ENCODE measurements at places on chromosomes 12 and 14.

GRCh38 chr12:132561427-132562156 lies 48.8 kb downstream of the LRCOL1 start:
- peak; percentile 13 for DNase-seq

DNA sequence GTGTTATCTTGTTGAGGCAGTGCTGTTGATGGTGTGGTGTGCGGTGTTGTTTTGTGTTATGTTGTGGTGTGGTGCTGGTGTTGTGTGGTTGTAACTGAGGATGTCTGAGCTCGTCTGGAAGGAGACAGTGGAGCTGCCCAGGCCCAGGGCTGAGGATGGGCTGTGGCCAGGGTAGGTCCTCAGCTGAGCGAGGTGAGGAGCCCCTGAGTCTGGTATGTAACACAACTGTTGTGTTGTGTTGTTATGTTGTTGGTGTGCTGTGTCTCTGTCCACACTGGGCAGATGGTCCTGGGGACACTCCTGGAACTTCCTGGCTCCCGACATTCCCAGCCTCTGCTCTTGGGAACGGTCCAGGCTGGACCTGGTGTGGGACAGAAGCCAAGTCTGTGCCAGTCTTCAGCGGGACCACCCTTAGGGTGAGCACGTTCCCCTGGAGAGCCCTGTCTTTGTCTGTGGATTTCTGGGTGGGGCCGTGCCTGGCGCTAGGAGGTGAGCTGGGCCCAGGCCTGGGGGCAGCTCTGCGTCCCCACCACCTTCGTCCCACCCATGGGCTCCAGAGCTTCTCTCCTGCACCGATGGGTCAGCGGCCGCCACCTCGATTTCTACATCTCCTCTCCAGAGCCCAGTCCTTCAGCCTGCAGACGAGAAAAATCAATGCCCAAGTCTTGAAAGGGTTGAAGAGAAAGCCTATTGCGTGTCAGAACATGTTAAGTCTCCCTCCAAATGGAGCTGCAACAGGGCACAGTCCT lies 27.4 kb upstream of the SFSWAP start:
- DNase-seq = no peak

GRCh38 chr14:69754487-69754886 lies 12.5 kb upstream of the SRSF5 start:
- no peak for DNase-seq

DNA sequence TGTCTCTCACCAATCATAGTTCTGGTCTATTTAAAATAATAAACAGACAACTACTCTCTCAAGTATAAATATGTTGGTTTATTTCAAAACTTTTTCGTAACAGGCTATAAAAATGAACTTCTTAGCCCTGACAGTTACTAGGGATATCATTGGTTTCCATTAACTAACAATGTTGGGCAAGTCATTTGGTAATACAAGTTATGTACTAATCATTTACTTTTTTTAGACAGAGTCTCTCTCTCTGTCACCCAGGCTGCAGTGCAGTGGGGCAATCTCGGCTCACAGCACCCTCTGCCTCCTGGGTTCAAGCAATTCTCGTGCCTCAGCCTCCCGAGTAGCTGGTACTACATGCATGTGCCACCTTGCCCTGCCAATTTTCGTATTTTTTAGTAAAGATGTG lies 14.6 kb upstream of the KANSL2 start:
- no peak for DNase-seq

DNA sequence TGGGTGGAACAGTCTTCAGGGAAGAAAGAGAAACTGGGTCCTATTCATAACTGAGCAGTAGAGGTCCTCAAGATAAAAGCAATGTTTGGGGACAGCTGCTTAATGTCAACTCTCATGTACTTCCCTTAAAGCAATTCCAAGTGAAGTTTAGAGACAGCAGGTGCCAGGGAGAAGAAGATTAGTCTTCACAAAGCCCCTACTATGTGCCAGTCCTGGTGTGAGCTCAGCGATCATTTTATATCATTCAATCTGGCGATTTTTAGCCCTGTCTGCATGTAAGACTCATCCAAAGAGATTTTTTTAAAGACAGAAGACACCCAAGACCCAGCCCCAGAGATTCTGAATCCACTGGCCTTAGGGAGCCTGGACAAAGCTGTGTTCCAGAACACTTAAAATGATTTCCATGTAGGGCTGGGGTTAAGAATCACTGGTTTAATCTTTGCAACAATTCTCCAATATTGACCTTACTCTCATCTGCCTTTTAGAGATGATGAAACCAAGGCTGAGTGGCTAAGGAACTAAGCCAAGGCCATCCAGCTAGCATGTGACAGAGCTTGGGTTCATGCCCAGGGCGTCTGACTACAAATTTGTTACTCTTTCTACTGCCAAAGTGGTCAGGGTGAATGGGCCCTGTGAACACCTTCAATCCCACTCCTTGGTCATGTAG lies 404.5 kb upstream of the TBX3 start:
- peak; percentile 20 for DNase-seq

DNA sequence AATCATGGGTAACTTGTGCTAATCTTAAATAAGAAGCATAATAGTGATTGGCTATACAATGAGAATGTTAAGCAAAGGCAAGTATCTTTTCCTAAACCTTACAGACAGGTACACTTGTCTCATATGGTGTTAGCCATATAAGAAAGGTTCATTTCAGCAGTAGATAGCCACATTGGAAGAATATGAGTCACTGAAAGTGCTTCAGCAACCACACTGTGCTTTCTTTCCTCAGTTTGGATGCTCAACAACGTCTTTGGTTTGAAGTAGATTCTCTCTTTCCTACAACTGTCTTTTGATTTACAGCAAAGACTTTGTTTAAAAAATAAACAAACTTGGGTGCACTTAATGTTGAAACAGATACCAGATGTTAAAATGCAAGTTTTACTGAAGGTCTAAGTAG lies 8.9 kb downstream of the DDHD1 start:
- peak; percentile 16 for DNase-seq

DNA sequence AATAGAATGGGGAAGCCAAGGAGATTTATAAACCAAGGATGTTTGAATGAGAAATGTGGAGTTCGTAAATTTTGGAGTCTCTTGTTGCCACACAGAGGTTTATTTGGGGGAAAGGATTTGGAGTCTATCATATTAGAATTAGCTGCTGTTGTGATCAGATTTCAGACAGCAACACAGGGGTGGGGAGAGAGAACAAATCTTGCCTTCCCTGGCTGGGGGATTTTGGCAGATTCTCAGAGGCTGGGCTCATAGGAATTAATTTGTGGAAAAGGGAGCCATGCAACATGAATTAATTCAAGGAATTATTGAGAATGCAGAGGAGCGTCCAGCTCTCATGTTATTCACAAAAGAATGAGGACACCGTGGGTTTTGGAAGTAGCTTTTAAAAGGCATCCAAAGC lies 73.9 kb upstream of the PRMT8 start:
- no peak for DNase-seq

- no peak for DNase-seq
Measured at GRCh38 chr12:29050503-29050902, 98.6 kb upstream of the FAR2 start.

DNA sequence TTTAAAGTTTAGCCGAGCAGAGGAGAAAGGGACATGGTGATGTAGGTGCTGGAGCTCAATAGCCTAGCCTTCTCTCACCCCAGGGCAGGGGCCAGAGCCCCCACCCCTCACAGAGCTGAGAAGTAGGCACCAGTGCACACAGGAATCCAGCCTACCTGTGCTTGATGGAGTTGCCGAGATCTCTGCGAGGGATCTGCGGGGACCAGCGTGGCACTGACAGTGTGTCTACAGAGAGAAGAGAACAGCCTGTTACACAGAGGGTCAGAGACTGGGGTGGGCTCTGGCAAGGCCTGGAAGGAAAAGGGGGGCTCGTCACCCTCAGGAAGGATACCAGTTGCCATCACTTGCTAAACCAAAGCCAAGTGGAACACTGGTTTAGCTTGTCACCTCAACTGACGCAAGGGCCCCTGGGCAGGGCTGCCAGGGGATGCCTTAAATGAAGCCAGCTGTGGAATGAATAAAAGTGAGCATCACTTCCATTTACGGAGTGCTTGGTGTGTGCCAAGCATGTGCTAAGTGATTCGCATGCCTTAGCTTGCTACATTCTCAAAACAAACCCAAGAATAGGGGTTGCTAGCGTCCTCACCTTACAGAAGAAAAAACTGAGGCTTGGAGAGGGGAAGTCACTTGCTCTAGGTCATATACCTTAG lies 220.8 kb upstream of the NOS1 start:
- DNase-seq = peak; percentile 8

DNA sequence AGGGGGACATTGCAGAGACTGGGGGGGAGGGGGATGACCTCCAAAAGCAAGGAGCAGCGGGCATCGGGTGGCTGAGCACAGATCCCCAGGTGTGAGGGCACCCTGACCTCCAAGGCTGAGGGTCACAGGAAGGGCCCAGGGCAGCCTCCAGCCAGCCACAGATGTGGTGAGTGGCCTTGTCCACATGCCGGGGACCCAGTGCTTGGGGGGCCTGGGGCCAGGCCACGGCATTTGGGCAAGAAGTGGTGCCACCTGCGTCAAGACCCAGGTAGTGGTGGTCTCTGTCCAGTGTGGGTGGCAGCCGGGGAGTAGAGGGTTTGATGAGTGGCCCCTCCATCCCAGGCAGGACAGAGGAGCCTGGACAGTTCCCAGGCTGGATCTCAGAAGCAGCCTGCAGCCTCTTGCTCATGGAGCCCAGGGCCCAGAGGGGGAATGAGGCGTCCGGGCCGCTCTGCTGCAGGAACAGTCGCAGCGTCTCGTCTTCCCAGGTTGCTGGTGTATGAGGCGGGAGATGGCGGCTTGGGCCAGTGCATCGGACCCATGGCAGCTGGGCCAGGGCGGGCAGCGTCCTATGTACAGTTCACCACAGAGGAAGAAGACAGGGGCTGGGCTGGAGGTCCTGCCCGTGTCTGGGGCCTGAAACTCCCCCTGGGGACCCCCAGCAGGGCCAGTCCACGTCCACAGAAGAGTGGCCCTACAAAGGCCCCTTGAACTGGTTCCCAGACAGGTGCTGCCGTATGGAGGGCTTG lies 33.5 kb downstream of the CCNK start:
- DNase-seq = no peak

DNA sequence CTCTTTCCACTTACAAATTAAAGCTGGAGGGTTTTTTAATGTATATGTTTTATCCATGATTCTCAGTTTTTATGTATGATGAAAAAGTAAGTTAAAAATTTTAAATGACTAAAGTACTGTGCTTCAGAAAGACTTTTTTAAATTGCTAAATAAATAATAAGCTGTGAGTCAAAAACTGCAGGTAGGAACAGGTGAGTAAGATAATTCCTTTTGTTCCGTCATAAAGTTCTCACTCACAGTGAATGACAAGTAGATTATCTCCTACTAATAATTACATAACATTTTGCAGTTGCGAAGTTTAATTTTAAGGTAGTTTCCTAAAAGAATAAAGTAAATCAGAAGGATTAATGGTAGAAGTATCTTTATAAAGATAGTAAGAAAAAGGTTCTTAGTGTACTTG lies 78.0 kb downstream of the PRKCH start:
- no peak for DNase-seq

DNA sequence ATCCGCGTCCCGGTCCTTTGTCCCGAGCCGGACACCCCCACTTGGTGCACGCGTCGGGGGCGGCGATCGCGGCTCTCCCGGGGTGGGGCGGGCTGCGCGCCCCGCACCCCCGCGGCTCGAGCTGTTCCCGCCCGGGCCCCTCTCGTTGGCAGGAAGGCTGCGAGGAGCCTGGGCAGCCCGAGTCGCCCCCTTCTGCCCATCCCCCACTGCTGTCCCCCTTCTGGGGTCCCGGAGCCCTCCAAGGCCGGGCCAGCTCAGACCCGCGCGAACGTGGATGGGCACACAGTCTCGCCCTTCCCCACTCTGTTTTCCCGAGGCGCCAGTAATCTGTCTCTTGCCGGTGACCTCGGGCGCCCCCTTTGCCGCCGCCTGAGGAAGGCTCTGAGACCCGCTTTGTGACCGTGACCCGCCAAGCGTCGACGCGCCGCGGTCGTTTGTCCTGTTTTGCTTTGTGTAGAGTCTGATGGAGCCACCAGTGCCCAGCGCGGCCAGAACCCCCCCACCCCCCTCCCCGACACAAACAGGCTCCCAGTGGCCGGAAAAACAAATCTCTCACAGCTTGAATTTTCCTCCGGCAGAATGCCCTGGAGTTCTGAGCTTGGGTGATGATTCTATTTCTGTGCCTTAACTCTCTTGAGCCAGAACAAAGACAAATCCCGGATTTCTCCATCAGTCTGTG lies 610 bp downstream of the C14orf132 start:
- DNase-seq = peak; percentile 54

DNA sequence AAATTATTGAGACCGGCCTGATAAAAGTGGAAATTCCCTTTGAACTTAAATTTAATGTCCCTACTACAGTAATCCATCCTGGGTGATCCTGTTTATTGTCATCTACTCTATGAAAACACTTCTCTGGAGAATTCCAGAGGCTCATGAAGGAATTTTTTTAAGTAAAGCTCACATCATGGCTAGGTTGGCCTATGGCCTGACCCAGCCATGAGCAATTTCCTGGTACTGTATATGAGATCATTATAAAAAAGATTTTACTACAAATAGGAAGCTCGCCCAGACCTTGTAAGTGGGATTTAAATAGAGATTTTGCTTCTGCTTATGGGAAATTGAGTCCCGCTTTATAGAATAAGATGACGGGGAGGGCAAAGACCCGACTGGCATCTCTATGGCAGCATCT lies 215.5 kb downstream of the DPF3 start:
- peak; percentile 89 for DNase-seq

DNA sequence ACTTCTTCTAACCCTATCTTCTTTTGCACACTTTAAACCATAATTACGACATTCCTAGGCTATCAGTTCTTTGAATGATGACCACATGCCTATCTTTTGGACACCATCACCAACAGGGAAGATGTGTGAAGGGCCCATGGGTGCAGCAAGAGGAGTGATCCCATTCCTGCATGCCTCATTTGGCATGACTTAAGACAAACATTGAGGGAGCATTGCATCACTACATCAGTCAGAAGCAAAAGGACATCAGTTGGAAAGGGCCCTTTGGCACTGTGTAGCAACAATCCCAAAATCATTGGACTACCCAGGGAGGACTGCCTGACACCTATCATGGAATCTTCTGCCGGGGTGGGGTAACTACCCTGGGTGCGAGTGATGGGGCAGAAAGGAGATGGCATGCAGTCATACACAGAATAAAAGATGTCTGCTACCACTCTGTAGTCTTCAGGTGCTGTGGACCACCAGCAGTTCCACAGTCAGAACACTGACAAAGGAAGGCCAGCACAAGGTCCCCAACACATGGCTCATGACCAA lies 10.7 kb upstream of the TMBIM6 start:
- peak; percentile 33 for DNase-seq

- DNase-seq = no peak
Measured at GRCh38 chr12:102483466-102483865, 3.1 kb upstream of the IGF1 start.

DNA sequence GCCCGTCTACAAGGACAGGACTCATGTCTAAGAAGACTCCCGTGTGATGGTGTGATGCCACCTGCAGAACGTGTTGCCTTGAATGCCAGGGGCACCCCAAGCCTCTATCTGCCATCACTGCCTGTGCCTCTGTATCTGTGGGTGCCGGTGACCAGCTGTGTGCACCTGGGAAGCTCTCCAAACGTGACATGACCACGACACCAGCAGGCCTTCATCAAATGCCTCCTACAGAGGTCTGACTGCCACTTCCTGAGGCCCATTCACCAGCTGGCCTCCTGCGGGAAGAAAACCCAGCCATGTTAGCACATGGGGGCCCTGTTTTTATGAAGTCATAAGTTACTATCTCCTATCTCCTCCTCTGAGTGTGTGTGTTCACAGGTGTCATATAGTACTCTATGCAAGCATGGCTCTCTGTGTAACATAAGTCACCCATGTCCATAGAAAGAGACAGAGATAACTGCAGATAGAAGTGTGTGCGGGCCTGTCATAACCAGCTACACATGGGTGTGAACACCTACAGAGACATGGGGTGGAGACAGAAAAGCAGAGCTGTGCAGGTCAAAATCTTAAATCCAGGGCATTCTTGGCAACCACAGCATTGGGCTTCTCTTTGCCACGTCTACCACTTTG lies 18.3 kb upstream of the SERPINA4 start:
- DNase-seq = no peak

GRCh38 chr12:12776261-12776660 lies 9.2 kb upstream of the APOLD1 start:
- DNase-seq = no peak
